ENCODE measurements at places on chromosomes 2 and 18.

- DNase-seq, result no peak
These were observed 226.1 kb upstream of the LYPD1 start for GRCh38 chr2:132896073-132896472.

GRCh38 chr2:165720511-165720910 lies 73.5 kb downstream of the GALNT3 start:
- DNase-seq, result no peak

GRCh38 chr18:79553154-79553553 lies 126.4 kb upstream of the CTDP1 start:
- no peak for DNase-seq

GRCh38 chr2:187148059-187148714 lies 299.2 kb upstream of the ZSWIM2 start:
- DNase-seq, result no peak

DNA sequence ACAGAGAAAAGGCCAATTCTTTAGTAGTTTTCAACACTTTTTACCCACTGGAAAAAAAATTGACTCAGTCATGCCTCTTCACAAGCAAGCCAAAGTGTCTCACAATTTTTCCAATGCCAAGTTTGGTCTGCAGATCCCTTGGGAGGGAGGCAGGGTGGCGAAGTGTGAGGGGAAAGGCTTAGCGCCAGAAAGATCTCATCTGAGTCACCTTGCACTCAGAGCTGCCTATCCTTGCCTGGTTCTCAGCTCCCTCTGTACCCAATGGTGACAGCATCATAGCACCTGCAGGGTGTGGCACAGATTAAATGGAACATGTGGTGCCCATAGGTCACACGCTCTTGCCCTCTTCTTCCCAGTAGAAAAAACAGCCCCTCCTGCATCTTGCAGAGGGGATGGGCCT lies 55.2 kb upstream of the GYPC start:
- DNase-seq, result no peak

GRCh38 chr2:55087936-55088335 lies 37.7 kb upstream of the RTN4 start:
- DNase-seq, result no peak

DNA sequence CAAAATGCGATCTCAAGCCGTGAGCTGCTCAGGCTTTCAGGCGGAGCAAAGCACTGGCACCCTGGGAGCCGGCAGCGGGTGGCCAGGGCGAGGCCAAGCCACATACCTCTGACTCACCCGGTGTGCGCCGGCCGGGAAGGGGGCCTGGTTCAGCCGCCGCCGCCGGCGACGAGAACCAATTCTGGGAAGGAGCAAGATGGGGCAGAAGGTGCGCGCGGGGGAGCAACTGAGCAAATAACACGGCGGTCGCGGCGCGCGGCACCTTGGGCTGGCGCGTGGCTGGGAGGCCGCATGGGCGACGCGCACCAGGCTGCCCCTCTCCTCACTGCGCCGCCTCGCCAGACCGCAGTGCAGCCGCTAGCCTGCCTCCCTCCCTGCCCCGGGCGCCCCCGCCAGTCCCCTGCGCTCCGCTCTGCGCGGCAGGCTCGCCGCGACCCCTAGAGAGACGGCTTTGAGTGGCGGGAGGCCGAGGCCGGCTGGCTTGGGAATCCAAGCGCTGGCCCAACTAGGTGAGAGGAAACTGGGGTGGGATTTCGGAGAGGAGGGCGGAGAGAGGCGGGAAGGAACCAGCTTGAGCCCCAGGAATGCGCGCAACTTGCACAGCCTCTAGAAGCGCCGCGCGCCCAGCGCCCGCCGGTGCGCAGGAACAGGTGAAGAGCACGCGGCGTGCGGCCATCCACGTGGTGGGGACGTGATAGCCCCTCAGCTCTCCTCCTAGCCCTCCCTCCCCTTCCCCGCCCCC lies 3.2 kb downstream of the NRP2 start:
- DNase-seq, result no peak

- no peak for DNase-seq
These were observed 25.2 kb downstream of the CHN1 start for GRCh38 chr2:174979996-174980395.
